NCI-H82 (cell line): ENCODE measurements at places on chromosomes 4 and X.

DNA sequence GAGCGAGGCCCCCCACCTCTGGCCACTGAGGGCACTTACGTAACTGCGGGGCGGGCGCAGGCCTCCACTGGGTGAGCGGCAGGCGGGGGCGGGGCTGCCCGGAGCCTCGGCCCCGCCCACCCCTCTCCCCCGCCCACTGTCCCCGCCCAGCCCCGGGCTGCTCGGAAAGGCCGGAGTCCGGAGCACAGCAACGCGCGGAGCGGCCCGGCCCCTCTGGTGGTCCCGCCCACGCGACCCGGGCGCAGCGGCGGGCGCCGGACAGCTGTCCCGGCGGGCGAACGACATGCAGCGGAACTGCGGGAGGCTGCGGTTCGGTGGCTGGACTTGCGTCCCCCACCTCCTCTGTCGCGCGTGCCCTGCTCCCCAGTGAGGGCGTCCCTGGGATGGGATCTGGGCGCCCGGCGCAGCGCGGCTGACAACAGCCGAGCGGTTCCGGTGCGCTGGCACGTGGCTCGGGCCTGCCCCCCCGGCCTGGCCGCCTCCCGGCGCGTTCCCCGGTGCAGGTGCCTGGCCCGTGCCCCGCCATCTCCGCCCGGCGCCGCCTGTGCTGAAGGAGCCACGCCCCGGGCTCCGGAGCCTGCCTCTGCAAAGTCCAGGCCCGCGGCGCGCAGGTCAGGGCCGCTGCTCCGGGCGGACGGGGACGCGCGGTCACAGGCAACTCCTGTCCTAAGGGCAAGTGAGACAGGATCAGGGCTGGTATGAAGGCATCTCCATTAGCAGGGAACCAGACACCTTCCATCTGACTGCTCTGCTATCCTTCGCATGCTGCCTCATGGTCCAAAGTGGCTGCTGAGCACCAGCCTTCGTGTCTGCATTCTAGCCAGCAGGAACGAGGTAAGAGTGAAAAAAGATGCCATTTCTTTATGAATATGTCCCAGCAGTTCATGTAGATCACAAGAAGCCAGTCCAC, 21.8 kb upstream of the JAKMIP1 start:
- DNase-seq: peak; percentile 78

- DNase-seq: peak; percentile 87
Observed at GRCh38 chrX:130060122-130061069, 49.9 kb downstream of the ELF4 start.

GRCh38 chr4:145307763-145308430, 127.5 kb upstream of the OTUD4 start:
- no peak for DNase-seq

DNA sequence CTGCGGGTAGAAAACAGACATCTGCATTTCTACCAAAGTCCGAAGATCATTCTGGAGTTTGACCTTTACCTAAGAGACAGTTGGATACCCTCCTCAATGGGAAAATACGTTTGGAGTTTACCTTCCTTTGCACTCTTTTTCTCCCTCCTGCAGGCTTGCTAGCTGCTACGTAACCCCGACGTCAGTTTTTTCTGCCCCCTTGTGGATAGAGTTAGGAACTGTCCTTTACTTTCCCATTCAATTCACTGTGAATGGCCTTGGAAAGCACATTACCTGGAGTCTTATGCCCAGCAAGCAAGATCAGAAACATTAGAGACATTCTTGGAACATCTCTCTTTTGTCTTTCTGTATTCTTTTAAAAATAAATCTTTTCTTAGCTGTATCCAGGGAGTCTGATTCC, 250.7 kb downstream of the NAP1L3 start:
- peak; percentile 68 for DNase-seq

DNA sequence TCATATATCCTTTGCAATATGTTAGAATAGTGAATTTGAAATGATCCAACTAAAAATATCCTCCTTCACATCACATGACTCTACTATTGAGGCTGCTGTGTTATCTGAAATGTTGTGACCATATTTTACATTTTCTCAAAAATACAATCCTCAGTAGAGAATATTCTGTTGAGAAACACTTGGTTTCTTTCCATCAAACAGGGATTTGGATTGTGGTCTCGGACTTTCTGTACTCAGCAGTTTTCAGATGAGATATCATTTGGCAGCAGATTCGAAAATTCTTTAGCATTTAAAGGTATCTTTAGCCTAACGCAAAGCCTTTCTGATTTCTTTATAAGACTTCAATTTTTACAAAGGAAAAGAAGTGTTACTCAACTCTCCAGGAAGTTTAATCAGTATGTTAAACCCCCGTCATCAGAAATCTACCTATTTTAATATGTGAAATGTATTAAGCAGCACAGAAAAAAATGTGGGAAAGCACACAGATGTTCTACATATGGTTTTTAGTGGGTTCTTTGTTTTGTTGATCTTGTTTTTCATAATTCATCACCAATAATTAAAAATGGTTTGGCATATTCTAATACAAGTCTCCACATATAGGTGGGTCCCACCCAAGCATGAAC, 55.4 kb upstream of the ANXA3 start:
- no peak for DNase-seq

GRCh38 chr4:184819786-184820185, 6.0 kb downstream of the ACSL1 start:
- no peak for DNase-seq

- DNase-seq: no peak
Observed at GRCh38 chrX:15464704-15465103, 28.4 kb downstream of the PIR start.

- peak; percentile 43 for DNase-seq
Observed at GRCh38 chr4:185634066-185634652, 98.9 kb upstream of the PDLIM3 start.

DNA sequence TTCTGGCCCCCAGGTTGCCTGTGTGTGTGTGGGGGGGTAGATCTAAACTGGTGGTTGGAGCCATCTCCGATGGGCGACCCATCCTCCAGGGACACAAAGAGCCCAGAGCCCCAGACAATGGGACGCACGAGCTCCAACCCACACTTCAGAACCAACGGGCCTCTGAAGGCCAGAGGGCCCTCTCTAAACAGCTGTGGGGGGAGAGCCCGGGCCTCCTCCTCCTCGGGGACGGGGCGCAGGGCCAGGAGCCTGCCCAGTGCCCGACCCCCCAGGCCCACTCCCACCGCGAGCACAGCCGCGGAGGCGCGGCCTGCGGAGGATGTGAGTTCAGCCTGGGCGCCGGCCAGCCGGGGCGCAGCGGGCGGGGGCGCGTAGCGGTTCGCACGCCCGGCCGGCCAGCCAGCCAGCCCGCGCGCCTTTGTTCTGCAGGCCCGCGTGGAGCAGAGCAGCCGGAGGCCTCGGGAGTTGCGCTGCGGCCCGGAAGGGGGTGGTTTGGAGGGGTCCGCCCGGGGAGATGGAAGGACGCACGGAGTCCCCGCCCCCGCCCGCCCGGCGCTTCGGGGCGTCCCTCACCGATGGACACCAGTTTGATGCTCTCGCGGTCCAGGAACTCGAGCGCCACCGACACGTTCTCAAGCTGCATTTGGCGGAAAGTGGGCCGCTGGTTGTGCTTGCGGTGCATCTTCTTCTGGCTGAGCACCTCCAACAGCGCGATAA, 4.0 kb downstream of the FLNA start:
- DNase-seq: peak; percentile 44

DNA sequence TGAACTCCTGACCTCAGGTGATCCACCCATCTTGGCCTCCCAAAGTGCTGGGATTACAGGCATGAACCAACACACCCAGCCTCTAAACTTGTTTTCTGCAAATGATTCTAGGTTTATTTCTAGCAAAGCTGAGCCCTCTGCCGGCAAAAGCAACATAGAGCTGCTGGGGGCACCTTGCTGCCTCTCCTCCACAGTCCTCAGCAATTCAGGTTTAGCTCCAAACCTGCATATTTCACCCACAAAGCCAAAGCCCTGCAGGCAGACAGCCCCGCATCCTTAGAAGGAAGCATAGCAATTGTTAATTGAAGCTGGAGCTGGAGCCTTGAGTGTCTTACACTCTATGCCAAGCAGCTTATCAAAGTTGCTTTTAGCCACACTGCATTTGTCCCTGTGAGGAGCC, 24.9 kb upstream of the OCIAD2 start:
- no peak for DNase-seq

- no peak for DNase-seq
Observed at GRCh38 chr4:126560794-126561193, 1072.0 kb upstream of the INTU start.

DNA sequence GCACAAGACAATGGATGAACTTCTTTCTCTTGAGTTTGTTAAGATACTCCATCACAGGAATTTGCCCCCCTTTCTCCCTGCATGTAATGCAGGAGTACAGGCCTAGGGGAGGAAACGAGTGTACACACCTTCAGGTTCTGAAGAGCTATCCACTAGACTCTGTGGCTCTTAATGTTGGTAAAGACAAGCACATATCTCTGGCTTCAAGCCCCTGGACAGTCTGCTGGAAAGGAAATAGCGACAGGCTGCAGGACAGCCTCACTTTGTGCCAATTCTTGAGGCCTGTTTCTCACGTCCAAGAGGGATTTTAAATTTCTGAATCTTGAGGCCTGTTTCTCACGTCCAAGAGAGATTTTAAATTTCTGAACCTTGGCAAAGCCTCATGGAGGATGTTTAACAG, 87.1 kb downstream of the RLIM start:
- no peak for DNase-seq

- no peak for DNase-seq
Observed at GRCh38 chr4:2334826-2335728, 73.2 kb upstream of the MXD4 start.

DNA sequence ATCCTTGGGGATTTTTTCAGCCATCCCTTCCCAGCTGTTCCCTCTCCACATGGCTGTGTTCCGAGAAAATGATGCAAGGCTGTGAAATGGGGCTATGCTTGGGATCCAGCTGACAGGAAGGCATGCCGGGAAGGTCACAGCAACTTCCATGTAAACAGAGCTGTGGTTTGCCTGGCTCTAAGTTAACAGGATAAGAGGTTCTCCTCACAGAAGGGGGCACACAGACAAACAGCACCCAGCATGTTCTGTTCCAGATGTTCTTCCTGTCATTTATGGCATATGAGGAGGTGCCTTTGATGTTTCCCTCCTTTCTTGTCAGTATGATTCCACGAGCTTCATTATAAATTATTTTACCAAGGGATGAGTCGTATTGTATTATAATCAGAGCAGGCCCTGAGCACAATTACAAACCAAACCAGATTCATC, 220.7 kb downstream of the ANTXR2 start:
- DNase-seq: peak; percentile 46

DNA sequence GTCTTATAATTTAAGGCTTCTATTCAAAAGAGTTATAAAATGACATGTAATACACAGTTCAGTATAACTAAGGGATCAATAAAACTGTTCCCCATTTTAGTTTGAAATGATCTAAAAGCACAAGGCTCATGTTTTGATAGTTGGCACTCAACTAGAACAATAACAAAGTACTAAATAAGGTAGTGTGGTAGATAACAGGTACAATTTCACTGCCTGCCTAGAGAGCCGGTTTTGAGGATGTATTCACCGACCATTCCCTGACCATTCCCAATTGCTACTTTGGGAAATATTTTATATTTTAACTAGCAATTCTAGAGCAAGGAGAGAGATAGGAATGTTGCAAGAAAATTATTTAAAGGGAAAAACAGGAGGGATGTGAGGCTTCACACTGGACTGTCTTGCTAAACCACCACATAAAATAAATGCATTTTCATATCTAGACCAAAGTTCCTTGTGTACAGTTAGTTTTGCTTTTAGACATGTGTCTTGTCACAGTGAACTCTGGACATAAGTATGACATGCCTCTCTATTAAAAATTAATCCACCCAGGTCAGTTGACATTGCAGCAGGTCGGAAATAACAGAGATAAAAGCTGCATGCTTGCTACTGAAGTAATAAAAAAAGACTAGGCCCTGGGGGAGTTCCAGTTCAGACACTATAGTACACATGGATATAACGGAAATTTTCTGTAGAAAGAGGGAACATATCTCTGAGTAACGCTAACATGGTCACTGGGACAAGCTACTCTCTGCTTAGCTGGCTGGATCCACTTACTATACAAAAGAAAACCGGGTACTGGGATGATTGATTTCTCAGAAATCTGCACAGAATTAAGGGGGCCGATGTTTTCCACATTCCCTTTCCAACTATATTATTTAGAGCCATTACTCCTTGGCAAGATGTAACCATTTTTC, 56.3 kb upstream of the NAP1L5 start:
- no peak for DNase-seq

GRCh38 chr4:108204518-108204917, 35.8 kb upstream of the LEF1 start:
- no peak for DNase-seq

DNA sequence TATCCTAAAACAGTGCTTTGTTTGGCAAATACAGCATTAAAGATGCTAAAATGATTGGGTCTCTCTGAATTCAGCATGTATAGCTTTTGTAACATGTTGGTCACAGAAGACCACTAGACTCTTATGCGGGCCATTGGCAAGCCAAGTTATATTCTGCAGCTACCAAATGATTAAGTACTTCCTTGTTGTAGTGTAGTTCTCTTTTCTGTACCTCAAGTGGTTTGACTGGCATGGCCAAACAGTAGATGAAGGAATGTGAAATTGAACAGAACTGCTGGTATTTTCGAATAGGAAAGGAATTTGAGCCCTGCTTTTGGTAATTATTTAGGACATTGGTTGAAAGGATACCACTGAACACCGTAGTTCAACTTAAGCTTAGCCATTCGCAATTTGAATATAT, 193.9 kb upstream of the GPC4 start:
- no peak for DNase-seq

DNA sequence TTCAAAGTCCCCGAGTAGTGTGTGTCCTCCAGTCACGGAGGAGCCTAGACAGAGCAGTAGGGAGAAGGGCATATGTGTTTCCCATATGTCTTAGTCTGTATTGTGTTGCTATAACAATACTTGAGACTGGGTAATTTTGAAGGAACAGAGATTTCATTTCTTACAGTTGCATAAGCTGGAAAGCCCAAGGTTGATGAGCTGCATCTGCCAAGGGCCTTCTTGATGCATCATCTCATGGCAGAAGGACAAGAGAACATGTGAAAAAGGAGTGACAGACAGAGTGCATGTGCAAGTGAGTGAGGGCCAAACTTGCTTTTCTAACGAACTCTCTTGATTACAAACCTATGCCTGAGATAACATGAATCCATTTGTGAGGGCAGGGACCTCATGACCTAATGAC, 243.4 kb downstream of the ARHGAP10 start:
- no peak for DNase-seq

GRCh38 chr4:92357966-92358365, 54.2 kb downstream of the GRID2 start:
- DNase-seq: no peak

DNA sequence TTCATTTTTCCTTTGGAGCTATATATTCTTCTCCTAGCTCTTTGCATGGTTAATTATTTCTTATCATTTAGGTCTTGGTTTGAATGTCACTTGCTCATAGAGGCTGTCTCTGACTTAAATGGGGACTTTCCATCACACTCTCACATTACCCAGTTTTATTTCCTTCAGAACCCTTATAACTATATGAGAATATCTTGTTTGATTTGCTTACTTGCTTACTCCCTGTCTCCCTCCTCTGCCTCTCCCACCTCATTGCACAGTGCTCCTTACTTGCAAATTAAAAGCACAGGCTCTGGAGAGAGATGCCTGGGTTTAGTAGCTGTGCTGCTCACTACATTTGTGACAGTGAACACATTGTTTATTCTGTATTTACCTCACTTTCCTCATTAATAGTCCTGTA, 174.6 kb downstream of the SOWAHB start:
- DNase-seq: no peak
